ENCODE measurements at places on chromosomes 7 and 10.

- no peak overlapping the region for H3K27ac ChIP-seq
- H3K4me1 ChIP-seq, result no peaks in the 10 kb centered on the region
- no peaks in the 10 kb centered on the region for H3K36me3 ChIP-seq
- H3K27me3 ChIP-seq, result no peaks in the 10 kb centered on the region
Measured at GRCh38 chr7:20227291-20227795, 10.2 kb upstream of the MACC1 start.

DNA sequence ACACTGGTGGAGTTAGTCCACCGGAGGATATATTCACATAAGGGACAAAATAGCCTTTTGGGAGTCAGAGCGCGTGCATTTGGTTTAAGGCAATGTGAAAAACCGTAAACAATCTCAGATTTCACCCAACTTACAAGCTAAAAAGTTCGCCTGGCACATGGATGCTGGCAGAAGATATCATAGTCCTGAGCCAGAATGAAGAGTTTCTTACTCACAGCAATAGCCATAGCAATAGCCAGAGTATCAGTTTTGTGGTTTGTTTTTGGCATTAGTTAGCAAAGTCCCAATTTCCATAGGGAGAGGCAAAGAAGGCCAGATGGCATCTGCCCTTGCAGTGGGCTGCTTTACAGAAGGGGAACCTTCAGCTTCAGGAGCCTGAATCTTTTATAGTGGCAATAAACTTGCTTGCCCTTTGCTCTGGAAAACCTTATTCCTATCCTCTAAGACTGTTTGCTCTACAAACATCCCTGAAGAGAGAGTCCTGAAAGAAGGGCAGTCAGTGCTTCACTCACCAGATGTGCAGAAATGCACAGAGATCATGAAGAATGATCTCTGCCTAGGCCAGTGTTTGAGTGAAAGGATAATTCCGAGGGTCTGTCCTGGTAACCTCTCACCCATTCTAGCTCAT, 28.7 kb upstream of the RSBN1L start:
- H3K27me3 ChIP-seq, result no peaks in the 10 kb centered on the region
- H3K4me1 ChIP-seq, result no peaks in the 10 kb centered on the region
- peaks cover 3% of the 10 kb centered on the region for H3K36me3 ChIP-seq
- no peak overlapping the region for H3K4me3 ChIP-seq
- DNase-seq, result no peak

DNA sequence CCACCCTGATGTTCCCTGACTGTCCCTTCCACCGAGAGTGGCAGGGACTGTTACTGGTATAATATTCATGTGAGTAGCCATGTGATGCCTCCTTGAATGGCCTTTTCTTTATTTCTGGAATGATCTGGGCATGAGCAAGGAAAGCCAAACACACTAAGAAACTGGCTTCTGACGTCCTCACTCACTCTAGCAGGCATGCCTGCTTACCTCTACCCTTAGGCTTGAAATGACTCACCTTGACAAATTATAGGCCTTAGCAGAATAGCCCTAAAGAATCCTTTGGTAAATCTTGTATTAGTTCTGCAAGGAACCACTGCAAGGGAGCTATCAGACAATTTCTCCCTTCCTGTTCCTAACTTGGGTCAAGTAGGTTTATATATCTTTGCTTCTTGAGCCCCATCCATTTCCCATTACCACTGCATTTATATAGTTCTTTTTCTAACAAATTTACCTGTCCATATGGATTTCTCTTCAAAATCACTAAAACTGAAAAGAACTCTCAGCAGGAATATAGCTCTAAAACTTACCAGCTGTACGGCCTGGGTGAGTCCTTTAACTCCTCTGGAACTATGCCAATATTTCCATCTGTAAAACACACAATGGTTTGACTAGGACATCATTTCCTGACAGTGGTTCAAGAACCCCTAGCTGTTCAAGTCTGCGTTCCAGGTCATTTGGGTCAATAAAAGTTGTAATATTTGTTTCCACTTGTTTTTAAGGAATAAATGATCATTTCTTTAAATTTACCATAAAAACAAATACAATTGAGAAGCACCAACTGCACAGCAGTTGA, 13.0 kb upstream of the NDUFA5 start:
- H3K27ac ChIP-seq, result no peak overlapping the region
- DNase-seq, result no peak
- no peaks in the 10 kb centered on the region for H3K27me3 ChIP-seq
- no peaks in the 10 kb centered on the region for H3K36me3 ChIP-seq

DNA sequence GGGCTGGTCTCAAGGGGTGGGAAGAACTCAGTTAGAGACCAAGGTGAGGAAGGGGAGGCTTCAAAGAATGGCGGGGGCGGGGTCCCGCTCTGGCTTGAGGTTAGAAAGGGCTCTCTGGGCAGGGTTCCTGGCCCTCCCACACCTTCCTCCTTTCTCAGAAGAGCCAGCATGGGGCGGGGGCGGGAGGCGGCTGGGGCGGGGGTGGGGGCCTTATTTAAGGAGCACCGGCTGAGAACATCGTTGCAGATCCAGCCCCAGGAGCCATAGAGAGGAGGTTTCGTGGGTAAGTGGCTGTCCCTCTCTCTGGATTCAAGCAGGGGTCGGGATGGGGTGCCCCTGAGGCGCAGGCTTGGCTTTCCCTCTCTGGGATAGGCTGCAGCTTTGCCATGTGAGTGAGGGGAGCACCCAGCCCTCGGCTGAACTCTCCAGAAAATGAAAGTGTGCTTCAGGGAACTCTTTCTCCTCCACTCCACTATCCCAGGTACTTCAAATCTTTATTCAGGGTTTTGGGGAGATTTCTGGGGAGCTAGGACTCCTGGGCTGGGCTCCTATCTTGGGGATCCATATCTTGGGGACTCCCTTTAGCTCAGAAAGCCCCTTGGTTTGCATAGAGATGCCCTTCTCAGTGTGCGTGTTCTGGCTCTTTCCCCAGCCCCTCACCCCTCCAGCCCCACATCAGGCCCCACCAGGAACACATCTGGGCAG, 3.3 kb upstream of the CUEDC2 start:
- peak overlapping the region; percentile 46 for H3K4me3 ChIP-seq
- H3K27ac ChIP-seq, result peak overlapping the region; percentile 50
- peaks cover 18% of the 10 kb centered on the region for H3K4me1 ChIP-seq
- no peak for DNase-seq
- no peaks in the 10 kb centered on the region for H3K36me3 ChIP-seq
- H3K27me3 ChIP-seq, result peaks cover 7% of the 10 kb centered on the region

GRCh38 chr10:110864662-110865140, 7.0 kb upstream of the PDCD4 start:
- peak overlapping the region; percentile 85 for H3K27ac ChIP-seq
- H3K27me3 ChIP-seq, result no peaks in the 10 kb centered on the region
- H3K4me1 ChIP-seq, result peaks cover 41% of the 10 kb centered on the region
- no peak for DNase-seq

DNA sequence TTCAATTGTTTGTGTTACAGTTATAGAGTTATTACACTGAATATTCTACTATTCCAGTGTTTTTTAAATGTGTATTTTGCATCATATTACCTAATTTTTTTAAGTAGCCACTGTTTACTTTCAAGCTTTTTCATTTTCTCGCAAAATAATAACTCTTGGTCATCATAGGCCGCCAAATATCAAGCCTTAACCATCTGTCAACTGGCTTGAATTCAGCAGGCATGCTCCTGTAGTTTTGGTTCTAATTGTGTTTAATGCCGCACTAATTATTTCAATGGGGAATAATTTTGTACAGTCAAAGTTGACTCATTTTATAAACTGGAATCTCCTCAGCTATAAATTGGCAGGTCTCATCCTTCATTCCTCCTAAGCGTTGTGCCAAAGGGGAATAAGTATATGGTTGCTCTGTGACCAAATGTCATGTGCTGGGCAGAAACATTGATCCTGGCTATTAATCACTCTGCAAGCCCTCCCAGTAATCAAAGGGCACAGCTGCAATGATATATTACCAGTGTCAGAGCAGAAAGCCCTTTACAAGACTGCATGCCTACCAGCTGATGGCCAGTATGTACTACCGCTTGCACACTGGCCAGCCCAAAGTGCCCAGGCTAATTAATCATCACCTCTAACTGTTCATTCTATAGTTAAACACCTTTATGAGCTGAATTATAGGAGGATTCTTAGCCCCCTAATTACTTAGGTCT, 74.8 kb downstream of the SKAP2 start:
- no peak overlapping the region for H3K4me3 ChIP-seq
- DNase-seq, result no peak
- H3K27ac ChIP-seq, result no peak overlapping the region

DNA sequence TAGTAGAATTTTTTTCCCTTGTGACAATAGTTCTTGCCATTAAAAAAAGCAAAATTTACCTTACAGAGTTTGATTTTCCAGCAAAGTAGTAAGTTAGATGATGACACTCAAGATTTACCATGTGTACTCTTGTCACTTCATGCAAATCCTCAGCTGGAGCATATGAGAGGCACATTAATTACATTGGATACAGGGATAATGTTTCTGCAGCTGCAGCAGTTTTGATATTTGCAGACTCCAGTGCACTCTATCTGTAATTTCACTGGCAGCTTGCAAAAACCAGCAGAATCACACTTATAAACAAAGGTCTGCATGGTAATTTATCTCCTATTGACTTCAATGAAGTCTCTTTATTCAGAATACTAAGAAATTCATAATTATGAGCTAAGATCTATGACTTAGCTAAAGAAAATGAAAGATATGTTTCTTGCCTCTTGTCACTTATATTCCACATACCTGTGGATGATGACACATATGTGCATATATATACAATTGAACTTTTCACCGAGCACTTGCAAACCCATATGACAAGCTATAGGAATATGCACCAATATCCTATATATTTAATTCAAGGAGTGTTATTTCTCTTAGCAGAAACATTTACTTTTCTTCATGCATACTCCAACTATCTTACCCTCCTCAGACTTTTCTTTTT, 530.6 kb downstream of the PHTF2 start:
- H3K36me3 ChIP-seq, result no peaks in the 10 kb centered on the region
- peaks cover 9% of the 10 kb centered on the region for H3K4me1 ChIP-seq
- H3K27me3 ChIP-seq, result no peaks in the 10 kb centered on the region
- DNase-seq, result no peak

DNA sequence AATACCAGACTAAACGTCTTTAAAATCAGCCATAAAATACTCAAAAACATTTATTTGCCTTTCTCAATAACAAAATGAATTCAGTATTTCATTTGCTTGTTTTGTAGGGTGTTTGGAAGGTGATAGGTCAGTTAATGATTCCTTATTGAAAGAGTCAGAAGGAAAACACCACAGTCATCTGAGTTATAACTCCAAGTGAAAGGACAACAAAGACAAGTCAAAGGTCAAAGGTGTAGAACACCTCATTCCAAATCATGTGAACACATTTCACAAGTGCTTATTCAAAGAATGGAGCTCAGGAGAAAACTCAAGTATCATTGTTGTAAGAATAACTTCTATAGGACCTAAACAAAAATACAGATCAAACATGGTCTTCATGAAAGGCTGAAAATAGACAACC, 318.6 kb upstream of the PHF14 start:
- H3K4me3 ChIP-seq, result no peak overlapping the region
- H3K4me1 ChIP-seq, result peaks cover 8% of the 10 kb centered on the region
- no peaks in the 10 kb centered on the region for H3K27me3 ChIP-seq
- no peaks in the 10 kb centered on the region for H3K36me3 ChIP-seq
- no peak overlapping the region for H3K27ac ChIP-seq
- DNase-seq, result no peak

GRCh38 chr7:111521660-111522059, 40.6 kb downstream of the IMMP2L start:
- H3K4me3 ChIP-seq, result no peak overlapping the region
- no peak overlapping the region for H3K27ac ChIP-seq
- no peaks in the 10 kb centered on the region for H3K27me3 ChIP-seq
- peaks cover 35% of the 10 kb centered on the region for H3K36me3 ChIP-seq
- DNase-seq, result no peak

- H3K4me1 ChIP-seq, result peaks cover 14% of the 10 kb centered on the region
- H3K36me3 ChIP-seq, result peaks cover 14% of the 10 kb centered on the region
- no peak overlapping the region for H3K4me3 ChIP-seq
- no peak for DNase-seq
- no peak overlapping the region for H3K27ac ChIP-seq
Measured at GRCh38 chr10:100508691-100509150, 10.9 kb downstream of the SEC31B start.

- H3K4me3 ChIP-seq, result no peak overlapping the region
- H3K36me3 ChIP-seq, result no peaks in the 10 kb centered on the region
- no peak overlapping the region for H3K27ac ChIP-seq
- no peak for DNase-seq
- H3K4me1 ChIP-seq, result no peaks in the 10 kb centered on the region
Measured at GRCh38 chr7:89238156-89238555, 442.6 kb upstream of the TEX47 start.

- no peaks in the 10 kb centered on the region for H3K36me3 ChIP-seq
- H3K4me3 ChIP-seq, result no peak overlapping the region
- H3K27ac ChIP-seq, result no peak overlapping the region
- H3K27me3 ChIP-seq, result peaks cover 27% of the 10 kb centered on the region
Measured at GRCh38 chr7:93715234-93715633, 140.7 kb upstream of the CALCR start.

DNA sequence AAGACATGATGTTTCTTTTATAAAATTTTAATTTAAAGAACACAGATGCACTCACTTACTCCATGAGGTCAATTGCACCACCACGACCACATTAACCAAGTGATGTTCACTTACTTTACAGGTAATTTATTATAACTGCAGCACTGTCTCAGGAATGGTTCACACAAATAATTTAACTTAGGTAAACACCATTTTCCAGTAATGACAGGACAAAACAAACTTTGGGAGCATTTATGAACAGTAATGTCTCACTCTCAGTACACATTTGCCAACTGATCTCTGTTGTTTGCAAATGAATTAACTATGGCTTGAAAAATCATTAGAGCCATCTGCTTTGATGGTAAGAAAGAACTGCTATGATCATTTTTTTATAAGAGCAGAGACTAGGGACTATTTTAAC, 150.4 kb downstream of the ETV1 start:
- no peaks in the 10 kb centered on the region for H3K27me3 ChIP-seq
- no peak overlapping the region for H3K4me3 ChIP-seq
- H3K27ac ChIP-seq, result no peak overlapping the region
- no peak for DNase-seq

- peak; percentile 52 for DNase-seq
- no peak overlapping the region for H3K27ac ChIP-seq
- peaks cover 7% of the 10 kb centered on the region for H3K4me1 ChIP-seq
- peaks cover 9% of the 10 kb centered on the region for H3K27me3 ChIP-seq
Measured at GRCh38 chr7:42843205-42843800, 68.6 kb downstream of the C7orf25 start.

- H3K4me3 ChIP-seq, result no peak overlapping the region
- no peaks in the 10 kb centered on the region for H3K27me3 ChIP-seq
- H3K36me3 ChIP-seq, result no peaks in the 10 kb centered on the region
- no peak overlapping the region for H3K27ac ChIP-seq
Measured at GRCh38 chr10:35399414-35400009, 63.2 kb downstream of the CCNY start.

DNA sequence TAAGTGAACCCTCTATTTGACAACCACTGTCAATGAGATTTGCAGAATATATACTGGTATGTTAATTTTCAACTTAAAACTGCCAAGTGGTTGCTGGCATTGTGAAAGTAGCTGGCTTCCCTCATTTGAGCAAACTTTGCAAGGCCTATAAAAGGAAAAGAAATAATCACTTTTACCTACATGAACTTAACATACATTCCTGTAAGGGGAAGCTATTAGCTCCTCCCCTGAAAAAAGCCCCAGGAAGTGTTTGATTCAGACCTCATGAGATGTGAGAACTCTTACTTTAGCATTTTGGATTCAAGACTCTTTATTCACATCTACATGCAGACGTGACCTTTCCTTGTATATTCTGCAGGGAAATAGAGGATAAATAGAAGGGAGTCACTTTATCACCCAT, 175.6 kb downstream of the OTUD1 start:
- H3K4me3 ChIP-seq, result no peak overlapping the region
- no peak overlapping the region for H3K27ac ChIP-seq
- no peak for DNase-seq
- H3K27me3 ChIP-seq, result peaks cover 37% of the 10 kb centered on the region
- no peaks in the 10 kb centered on the region for H3K36me3 ChIP-seq

Data from mesothelial cell of epicardium (in vitro differentiated cells).